ENCODE measurements at places on chromosomes 1 and 21. TPM values are rescaled to one million over a fixed set of nuclear protein-coding genes. Genes with fewer than 3 reads are reported as not detected.
A peak's percentile ranks its signal among the peaks of the same experiment; 100 is the strongest.

Gene PTPN14
- total RNA-seq = 152 TPM

- DNase-seq = peak; percentile 35
Observed at GRCh38 chr1:42173155-42173933, 8.8 kb upstream of the GUCA2A start.

GRCh38 chr1:63622849-63623566, 29.8 kb downstream of the PGM1 start:
- DNase-seq = no peak

DNA sequence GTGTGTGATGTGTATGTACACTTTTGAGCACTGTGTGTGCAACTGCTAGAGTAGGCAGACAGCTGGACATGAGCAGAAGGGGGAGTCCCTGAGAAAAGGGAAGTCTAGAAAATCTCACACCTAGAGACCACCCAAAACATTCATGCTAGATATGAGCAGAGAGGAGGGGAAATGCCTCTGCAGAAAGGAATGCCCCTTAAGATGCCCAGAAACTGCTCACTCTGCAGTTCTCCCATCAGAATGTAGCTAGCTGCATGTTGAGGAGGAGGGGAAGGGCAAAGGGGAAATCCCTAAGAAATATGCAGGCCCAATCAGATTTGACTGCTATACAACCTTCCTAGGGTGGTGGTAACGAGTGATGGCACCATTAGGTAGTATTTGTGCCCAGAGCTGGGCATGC, 31.8 kb upstream of the MAGOH start:
- DNase-seq = no peak

DNA sequence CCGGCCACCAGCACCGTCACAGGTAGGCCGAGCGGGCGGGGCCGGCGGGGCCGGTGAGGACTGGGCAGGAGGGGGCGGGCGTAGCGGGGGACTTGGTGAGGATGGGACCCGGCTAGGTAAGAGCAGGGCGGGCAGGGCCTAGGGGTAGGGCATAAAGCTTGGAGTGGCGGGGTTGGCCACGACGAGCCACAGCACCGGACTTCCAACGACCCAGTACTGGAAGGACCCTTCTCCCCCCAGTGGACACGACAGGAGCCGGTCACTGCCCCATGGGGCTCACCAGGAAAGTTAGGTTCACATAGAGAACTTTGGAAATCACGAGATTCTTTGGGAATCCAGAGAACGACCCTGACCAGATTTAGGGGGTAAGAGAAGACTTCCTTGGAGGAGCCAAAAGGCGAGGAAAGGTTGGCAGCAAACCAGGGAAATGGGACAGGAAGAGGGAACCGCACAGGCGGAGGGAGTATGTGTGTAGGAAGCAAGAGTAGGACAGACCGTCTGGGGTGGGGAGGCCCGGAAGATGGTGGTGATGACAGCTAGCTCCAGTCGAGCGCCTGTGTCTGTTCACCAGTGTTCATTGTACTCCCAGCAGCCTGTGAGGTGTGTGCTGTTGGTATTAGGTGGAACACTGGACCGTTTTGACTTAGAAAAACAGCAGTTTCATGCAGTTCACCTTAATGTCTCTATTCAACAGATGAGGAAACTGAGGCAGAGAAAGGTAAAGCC, 20.4 kb downstream of the ZNF362 start:
- no peak for DNase-seq

DNA sequence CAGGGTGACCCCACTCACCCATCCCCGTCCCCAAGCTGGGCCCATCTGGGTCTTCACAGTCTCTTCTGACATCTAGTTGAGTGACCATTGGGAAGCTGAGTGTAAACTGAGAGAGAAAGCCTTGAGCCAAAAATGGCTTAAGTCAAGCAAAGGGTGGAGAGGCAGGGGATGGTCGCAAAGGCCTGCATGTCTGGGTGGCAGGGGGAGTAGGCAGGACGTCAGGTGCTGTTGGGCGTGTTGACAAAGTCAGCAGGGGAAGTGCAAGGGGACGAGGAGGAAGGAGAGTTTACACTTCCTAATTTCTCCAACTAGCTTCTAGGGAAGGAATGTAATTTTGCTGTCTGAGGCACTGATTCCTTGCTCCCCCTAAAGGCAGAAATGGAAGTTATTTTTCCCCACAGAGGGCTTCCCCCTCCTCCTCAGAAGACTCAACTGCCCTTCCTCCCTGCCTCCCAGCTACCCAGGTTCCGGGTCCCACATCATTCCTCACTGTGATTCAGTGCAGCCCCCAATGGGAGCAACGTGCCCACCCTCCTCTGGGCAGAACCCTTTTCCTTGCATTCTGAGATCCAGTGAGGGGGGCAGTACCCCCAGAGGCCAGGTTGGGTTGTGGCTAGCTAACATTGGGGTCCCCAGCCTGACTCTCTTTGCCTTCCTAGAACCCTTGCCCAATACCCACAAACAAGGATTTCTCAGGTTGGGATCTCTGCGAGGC, 1.2 kb upstream of the ADORA1 start:
- no peak for DNase-seq

DNA sequence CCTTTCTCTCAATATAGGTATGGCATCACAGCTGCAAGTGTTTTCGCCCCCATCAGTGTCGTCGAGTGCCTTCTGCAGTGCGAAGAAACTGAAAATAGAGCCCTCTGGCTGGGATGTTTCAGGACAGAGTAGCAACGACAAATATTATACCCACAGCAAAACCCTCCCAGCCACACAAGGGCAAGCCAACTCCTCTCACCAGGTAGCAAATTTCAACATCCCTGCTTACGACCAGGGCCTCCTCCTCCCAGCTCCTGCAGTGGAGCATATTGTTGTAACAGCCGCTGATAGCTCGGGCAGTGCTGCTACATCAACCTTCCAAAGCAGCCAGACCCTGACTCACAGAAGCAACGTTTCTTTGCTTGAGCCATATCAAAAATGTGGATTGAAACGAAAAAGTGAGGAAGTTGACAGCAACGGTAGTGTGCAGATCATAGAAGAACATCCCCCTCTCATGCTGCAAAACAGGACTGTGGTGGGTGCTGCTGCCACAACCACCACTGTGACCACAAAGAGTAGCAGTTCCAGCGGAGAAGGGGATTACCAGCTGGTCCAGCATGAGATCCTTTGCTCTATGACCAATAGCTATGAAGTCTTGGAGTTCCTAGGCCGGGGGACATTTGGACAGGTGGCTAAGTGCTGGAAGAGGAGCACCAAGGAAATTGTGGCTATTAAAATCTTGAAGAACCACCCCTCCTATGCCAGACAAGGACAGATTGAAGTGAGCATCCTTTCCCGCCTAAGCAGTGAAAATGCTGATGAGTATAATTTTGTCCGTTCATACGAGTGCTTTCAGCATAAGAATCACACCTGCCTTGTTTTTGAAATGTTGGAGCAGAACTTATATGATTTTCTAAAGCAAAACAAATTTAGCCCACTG, 11.5 kb downstream of the HIPK1 start:
- DNase-seq = no peak

DNA sequence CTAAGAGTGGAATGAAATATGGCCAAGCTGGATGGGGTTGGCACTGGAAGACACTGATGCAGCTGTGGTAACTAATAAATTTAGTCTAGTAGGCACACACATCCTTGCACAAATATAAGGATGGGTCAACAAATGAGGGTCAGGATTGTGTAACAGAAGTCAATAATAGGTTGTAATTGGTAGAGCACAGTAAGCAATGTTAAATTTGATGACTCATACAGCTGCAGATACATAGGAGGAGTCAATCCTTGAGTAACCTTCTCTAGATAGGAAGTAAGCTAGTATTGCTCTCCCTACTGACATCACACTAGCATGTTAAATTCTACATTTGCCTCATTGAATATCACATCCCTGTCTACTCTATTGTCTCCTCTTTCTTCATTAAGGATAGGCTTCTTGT, 332.1 kb downstream of the PTPRC start:
- DNase-seq = peak; percentile 53

DNA sequence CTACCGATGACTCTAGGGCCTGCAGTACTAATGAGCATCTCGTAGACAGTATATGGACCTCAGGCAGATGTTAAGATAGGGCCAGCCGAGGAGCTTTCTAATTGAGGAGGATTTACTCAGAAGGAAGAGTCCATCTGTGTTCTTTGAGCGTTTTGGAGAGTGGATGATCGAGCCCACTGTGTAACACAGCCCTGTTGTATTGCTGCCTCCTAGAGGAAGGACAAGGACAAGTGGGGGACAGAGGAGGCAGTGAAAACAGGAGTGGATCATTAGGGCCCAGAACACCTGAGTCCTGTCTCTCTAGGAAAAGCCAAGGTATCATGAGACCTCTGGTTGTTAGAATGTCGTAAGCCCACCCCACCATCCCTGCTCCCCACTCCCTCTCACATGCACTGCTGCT, 62.9 kb downstream of the TBX19 start:
- DNase-seq = no peak

GRCh38 chr1:245046769-245047168, 108.0 kb upstream of the KIF26B start:
- DNase-seq = no peak

Gene TFB2M
- 17.7 TPM for total RNA-seq

Gene SLC44A3
- total RNA-seq = 4.4 TPM

Gene LCE2D
- not detected for total RNA-seq

Gene IL19
- not detected for total RNA-seq

DNA sequence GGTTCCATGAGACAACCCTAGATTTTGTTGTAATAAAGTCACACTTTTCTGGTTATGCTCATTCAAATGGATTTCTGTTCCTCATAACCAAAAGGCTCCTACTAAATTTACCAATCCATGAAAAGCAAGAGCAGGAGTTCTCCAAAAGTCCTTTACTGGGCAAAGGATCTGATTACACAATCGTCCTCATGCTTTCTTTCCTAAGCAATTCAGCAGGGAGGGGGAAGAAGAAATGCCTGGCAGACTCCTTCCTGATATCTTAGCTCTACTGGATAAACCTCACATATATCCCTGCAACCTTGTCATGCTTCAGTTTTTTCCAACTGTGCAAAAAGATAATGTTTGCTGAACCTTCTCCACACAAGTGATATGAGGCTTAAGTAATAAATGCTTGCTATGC, 67.6 kb upstream of the GUCA2B start:
- DNase-seq = no peak

DNA sequence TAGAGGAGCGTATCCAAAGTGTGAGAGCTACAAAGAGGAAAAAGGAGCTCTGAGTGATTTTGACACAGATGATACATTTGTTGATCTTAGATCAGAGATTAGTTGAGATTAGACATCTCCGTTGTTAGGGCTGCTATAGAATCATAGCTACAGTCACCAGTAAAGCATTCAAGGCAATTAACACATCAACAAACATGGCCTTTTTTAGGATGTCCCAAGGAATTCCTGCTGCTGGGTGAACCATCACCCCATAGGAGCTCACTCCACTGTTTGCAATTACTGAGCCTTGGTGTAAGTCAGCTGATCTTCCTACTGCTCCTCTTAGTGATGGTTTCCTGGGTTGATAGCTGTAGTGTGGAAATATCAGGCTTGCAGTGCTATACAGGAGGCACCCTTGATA, 6.7 kb upstream of the RSRP1 start:
- DNase-seq = peak; percentile 60

Gene ICOSLG
- total RNA-seq = 1.3 TPM

DNA sequence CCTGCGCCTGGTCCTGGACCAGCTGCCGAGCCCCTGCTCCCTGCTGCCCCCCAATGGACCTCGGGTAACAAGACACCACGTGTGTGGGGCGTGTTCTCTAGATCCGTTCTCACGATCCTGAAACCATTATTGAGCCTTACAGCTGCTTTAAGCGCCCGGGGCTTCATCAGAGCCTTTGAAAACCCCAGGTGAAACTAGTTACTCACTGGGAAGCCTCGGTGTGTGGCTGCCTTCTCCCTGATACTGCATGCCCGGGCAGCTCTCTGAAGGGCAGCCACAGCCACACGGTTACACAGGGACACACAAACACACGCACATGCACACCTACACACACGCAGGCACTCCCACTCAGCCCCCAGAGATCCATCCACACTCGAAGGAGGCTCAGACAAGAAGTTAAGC, 5.3 kb downstream of the HES2 start:
- DNase-seq = peak; percentile 100

Gene AK5
- total RNA-seq = 1.7 TPM

DNA sequence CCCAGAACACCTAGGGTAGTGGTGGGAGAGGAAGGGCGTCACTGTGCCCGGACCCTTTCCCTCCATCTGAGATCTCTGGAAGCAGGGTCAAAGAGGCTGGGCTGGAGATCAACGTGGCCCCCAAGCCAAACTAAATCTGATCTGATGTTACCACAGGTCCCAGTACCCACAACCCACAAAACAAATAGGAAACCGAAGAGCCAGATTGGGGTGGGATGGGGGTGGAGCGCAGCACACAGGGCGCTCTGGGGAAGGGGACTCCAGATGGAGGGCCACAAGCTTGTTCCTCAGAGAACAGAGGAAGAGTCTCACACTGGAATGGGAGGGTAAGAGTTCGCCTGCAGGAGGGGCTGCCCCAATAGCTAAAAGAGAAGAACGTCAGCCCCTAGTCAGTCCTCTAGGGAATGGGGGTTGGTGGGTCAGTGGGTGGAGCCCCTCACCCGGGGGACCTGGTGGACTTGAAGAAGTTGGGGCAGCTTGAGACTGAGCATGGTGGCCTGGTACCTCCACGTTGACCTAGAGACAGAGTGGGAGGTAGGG, 1.5 kb downstream of the PAQR6 start:
- DNase-seq = no peak

GRCh38 chr1:157748262-157748817, 28.6 kb downstream of the FCRL2 start:
- no peak for DNase-seq

DNA sequence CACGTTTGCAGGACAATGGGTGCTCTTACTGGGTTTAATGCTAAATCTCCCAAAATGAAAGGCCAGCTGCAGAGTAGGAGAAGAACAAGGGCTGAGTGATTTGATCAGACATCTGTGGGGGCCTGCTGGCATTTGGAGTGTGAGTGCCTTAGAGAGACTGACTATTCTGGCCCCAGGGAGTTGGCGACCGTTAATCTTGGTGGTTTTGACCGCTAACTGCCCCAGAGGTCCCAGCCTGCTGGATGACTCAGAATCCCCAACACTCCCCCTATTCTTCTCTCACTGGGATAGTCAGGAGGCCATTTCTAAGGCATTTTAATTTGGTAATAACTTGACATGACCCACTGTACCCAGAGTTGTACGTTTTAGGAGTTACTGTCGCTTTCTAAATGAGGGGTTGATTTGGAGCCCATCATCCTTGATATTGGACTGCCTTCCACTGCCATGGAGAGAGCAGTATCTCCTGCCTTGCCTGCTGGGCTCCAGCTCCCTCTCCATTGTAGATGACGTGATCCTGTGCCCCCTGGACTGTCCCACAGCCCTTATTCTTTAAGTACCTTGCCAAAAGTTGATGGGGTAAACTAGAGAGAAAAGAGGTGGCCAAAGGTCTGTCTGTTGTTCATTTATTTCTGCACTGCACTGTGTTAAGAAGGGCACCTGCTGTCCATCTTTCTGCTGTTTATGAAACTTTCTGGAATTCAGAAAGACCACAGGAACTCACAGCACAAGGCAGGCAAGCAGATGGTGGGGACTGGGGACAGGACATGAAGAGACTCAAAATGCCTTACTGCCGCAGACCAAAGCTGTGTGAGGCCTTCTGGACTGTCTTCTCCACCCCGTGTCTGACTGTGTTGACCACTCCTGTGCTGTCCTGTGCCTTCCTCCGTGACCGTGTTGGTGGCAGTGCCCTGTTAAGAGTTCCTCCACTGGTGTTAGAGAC, 98.2 kb upstream of the ARTN start:
- peak; percentile 94 for DNase-seq

All from mammary epithelial cell (primary cell).